ENCODE measurements at places on chromosomes 11 and 22.

GRCh38 chr22:35561796-35562526 is 21.3 kb downstream of the RASD2 start:
- peak; percentile 88 for DNase-seq

- DNase-seq: peak; percentile 87
Measured at GRCh38 chr22:22037740-22038139, 55.2 kb upstream of the TOP3B start.

DNA sequence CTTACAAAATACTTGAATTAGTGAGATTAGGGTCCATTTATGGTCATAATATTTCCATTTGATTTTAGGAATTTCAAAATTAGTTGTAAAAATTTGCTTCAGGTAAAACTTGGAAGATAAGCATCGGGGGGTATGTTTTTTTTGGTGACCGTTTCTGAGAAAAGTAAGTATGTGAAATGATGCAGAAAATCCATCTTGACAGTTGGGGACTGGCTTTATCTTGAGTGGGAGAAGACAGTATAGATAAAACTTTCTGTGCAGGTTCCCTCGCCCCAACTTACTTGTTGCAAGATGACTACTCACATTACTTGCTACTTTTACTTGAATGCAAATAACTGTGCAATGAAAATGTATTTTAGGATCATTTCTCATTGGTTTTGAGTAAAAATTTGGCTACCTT is 49.5 kb downstream of the DNAJC24 start:
- no peak for DNase-seq

DNA sequence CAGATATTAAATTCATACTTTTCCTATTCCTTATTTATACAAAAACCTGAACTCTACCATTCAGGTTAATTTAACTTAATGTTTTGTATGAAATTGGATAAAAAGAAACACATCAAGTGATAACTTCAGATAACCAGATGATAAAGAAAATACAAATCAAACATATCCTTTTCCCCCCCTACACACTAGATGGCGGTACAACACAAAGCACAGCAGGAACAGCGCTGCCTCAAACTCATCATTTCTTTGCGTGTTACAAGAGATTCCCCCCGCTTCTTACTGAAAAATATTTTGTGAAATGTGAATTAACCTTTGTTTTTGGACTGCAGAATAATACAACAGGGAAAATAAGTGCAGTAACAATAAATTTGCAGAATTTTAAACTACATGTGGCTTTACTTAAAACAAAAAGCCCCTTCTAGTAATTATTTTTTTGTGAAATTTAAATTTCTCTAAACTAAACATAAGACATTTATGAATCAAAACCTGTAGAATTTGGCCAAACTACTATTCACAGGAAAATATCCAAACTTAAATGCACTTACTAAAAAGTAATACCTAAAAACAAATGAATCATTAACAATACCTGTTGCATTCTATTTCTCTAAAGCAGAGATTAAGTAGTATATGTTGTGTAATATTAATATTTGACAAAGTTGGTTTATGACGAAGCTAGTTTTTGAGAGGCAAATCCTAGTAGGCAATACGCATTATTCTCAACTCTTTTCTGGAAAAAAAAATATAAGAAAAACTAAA is 74.4 kb downstream of the ARHGAP32 start:
- peak; percentile 76 for DNase-seq

GRCh38 chr11:44008698-44009097 is 39.1 kb upstream of the ACCSL start:
- no peak for DNase-seq

- DNase-seq: peak; percentile 91
Measured at GRCh38 chr11:103170865-103171264, 61.6 kb downstream of the DYNC2H1 start.

DNA sequence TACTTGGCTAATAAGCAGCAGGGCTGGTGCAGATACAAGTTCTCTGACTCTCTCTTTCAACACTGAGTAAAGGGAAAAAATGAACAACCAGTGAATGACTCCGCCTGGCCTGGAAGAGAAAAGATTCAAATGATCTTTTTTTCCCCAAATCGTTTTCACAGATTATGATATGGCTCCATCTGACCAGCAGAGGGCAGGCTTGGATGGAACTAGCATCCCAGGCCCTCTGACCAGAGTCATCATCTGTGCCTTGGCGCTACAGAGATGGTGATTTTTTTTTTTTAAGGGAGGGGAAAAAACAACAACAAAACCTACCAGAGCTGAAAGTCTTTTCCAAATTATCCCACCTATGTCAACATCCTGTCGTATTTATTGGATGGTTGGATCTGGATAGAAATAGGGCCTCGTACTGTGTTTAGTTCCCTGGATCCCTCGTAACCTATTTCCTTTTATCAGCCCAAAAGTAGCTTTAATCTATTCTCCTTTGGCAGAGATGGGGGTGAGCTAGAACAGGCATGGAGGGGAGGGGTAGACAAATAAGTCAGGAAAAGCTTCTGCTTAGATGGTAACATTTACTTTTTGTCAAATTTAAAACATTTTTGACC is 69.7 kb downstream of the PRSS23 start:
- DNase-seq: peak; percentile 61
